ENCODE measurements at places on chromosomes 16 and 17. TPM values are rescaled to one million over a fixed set of nuclear protein-coding genes. Genes with fewer than 3 reads are reported as not detected.

Gene TEKT1
- total RNA-seq, result not detected

Gene CCL8
- total RNA-seq, result 1.0 TPM

DNA sequence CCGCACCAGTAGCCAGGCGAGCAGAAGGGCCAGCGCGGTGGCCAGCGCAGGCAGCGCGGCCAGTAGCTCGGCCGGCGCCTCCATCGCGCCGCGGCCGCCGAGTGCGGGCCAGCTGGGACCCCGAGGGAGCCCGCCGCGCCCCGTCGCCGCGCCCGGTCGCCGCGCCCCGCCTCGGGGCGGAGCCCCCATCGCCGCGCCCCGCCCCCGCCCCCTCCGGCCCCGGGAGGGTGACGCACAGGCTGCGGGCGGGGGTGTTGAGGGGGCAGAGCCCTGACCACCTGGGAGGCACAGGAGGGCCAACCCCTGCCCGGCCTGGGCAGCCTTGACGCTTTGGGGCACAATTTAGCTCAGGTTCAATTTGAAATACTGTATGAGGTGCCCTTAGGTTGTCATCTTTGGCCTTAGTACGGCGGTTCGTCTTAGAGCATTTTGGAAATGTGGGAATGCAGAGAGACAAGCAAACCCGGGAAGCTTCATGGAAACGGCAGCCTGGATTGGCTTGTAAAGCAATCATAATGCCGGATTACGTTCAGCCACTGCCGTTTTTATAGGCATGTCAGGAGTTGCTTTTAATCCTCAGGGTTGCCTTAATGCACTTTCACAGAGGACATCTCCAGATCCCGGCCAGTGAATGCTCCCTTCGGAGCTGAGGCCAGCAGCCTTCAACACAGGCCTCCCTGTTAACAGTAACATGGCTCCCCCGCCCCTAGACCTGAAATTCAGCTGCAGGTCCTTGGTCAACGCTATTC, at the start of gene MXRA7:
TSS of gene MXRA7 (minus strand) at position 103 of the 749 bp plus-strand sequence. CDS start at position 84, 19 bp downstream.
- no peak for DNase-seq

GRCh38 chr16:83244057-83244456, 563.7 kb upstream of the HSBP1 start:
- DNase-seq, result no peak

DNA sequence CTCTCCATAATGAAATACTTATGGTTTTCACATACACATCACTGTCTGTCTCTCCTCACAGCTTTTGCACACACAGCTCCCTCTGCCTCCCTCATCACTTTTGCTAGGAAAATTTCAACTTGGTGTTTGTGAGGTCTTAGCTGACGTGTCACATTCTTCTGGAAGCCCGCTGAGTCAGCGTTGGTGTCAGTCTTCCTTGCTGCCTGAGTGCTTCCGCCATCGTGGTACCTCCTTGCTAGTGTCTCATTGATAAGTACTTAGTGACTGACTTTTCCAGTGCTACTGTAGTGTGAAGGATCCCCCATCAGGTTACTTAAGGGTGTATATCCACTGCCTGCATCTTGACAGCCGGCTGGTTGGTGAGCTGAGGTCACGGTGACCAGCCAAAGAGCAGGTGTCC, 33.5 kb downstream of the CA10 start:
- no peak for DNase-seq

DNA sequence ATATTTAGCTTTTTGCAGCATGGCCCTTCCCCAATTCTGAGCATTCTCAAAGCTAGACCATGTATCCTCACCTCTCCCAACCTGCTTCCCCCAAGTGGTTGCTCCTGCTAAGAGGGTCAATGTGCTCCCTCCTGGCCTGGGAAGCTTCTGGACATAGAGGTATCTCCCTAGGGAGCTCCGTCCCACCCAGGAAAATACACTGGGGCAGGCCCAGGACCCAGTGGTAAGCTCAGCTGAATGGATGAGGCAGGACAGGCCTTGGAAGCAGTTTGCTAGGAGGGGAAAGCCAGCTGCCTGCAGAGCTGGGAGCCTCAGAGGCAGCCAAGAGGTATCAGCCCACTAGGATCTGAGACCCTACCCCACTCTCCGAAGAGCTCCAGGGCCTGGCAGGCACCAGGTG, 1721.6 kb downstream of the TP53TG3F start:
- no peak for DNase-seq

DNA sequence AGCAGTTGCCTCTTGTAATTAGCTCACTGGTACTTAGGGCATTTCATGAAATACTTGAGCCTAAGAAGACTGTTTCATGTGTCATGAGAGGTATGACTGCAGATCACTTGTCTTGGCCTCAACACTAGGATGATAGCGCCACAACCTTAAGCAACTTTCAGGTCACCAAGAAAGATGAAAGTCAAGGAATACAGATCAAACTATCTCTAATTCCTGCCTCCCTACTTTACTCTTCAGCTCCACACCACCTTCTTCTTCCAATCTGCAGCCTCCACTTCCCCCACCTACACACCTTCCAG, 28.0 kb downstream of the GNA13 start:
- no peak for DNase-seq

- DNase-seq, result no peak
Measured at GRCh38 chr17:70829876-70830275, 660.5 kb downstream of the KCNJ2 start.

GRCh38 chr17:18039535-18040260, 490 bp downstream of the GID4 start:
- no peak for DNase-seq

- DNase-seq, result no peak
Measured at GRCh38 chr16:89026121-89026612, 49.2 kb upstream of the CBFA2T3 start.

DNA sequence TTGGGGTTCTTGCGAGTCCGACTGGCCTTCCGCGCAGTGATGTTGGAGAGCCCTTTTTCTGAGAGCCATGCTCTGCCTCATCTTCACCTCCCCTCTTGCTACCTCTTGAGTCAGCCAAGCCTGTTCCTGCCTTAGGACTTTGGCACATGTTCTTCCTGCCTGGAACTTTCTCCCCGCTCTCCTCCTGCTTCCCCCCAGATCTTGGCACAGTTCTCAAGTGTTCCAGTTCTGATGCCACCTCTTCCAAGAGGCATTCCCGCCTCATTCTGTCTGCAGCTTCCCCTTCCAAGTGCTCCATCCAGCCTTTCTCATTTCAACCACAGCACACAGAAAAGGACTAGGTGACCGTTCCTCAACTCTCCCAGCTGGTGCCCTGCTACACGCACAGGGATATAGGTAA, 7.7 kb downstream of the AKAP1 start:
- DNase-seq, result no peak

DNA sequence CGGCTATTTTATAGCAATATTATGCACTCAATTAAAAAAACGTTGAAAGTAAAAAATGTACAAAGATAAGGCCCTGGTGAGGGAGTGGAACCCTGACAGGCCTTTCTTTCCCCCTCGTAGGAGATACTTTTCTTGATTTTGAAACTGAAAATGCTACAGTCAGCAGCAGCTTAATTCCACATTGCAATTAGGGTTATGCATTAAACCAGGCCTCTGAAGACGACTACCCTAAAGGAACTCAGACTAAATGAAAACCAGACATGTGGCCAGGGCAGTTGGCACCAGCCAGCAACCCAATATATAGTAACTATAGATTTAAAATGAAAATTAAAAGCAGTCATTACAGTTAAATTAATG, 463.2 kb upstream of the MAF start:
- DNase-seq, result no peak

DNA sequence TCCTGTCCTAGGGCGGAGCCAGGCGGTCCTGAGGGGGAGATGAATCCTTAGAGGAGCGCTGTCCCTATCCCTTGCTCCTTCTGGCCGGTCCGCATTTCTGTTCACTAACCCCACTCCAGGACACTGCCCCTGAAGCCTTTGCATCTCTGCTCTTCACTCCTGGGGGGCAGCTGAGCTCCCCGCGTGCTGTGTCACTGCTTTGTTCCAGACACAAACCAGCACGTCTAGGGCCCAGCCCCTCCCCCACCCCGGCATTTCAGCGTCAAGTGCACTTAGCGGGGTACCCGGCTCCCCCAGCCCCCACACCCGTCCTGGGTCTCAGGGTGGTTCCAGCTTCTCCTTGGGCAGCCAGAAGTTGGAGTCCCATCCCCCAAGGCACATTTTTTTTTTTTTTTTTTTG, 8.9 kb downstream of the CORO6 start:
- DNase-seq, result no peak

DNA sequence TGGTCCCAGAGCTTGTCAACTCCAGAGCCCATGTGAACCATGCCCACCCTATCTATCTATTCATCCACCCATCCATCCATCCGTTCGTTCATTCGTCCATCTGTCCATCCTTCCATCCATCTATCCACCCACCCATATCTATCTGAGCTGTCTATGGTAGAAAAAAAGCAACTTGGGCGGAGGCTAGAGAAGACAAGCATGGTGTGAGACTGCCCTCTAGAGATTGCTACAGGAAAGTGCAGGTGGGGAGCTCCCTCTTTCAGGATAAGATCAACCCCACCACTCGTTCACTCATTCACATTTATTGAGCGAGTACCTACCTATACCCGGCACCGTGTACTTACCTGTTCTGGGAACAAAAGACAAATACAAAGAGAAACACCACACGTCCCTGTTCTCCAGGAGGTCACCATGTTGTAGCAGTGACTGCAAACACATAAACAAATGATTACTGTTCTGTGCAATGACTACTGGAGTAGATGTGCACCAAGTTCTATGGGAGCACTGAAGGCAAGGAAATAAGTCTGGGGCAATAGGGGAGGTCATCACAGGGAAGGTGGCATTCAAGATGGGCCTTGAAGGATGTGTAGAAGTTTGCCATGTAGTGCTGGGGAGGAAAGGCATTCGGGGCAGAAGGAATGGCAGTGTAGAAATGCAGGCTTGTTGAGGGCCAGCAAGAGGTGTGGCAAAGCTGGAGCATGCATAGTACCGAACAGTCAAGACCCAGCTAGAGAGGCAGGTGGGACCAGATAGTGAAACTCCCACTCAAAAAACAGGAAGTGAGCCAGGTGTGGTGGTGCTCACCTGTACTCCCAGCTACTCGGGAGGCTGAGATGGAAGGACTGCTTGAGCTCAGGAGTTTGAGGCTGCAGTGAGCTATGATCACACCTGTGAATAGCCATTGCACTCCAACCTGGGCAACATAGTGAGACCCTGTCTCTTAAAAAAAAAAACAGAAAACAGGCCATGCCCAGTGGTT, 13.4 kb upstream of the ATP5MC1 start:
- no peak for DNase-seq

DNA sequence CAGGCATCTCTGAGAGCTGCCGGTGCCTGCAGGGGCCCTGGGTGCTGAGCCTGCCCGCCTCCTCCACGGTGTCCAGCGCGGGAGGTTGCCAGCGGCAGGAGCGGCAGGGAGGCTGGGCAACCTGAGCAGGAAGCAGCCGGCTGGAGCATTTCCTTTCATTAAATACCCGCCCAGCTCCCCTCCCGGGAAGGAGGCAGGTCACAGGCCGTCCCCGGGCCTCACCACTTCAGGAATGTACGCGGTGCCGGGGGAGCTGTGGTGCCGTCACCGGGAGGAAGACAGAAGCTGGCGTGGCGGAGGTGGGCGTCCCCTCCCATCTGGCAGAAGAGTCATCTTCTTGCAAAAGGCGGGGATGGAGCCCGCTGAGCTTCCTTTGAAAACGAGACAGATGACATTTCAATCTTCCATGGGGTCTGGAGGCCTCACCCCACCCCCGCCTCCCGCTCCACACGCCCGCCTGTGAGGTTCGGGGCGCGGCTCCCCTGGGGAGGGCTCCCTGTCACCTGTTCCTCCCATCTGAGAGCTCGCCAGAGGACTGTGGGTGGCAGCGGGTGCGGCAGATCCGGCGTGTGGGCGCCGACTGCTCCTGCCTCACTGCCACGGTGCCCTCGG, 16.0 kb downstream of the SOX8 start:
- no peak for DNase-seq

GRCh38 chr16:73036074-73036826, 11.7 kb downstream of the ZFHX3 start:
- DNase-seq, result no peak

DNA sequence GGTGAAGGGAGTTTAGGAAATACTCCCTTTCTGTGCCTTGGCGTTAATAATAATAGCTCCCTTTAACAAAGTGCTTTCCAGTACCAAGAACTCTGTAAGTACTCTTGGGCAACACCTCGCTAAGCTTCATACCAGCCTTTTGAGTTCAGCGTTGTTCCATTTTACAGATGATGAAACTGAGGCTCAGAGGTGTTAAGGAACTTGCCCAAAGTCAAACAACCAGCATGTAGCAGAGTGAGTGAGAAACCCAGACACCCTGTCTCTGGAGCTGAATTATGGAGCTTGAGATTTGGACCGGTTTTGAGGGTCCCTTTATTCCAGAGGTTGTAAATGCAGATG, 607 bp downstream of the KATNIP start:
- DNase-seq, result no peak

DNA sequence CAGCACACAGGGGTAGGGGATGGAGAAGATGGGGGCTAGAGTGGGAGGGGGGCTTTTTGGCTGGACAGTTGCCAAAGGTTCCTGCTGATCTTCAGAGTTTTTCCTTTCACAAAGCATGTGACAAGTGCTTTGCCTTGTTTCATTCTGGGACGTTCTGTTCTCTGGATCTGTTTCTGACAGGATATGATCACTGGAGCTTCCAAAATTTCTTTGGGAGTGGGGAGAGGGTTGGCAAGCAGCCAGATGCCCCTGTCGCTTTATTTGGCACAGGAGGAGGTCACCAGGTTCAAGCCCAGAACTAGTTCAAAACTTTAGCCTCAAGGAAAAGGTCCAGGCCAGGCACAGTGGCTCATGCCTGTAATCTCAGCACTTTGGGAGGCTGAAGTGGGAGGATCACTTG, 68.5 kb upstream of the TBX2 start:
- no peak for DNase-seq

GRCh38 chr17:65855245-65855644, 293.8 kb upstream of the AXIN2 start:
- no peak for DNase-seq

GRCh38 chr16:85514295-85514597, 98.9 kb upstream of the GSE1 start:
- DNase-seq, result no peak

DNA sequence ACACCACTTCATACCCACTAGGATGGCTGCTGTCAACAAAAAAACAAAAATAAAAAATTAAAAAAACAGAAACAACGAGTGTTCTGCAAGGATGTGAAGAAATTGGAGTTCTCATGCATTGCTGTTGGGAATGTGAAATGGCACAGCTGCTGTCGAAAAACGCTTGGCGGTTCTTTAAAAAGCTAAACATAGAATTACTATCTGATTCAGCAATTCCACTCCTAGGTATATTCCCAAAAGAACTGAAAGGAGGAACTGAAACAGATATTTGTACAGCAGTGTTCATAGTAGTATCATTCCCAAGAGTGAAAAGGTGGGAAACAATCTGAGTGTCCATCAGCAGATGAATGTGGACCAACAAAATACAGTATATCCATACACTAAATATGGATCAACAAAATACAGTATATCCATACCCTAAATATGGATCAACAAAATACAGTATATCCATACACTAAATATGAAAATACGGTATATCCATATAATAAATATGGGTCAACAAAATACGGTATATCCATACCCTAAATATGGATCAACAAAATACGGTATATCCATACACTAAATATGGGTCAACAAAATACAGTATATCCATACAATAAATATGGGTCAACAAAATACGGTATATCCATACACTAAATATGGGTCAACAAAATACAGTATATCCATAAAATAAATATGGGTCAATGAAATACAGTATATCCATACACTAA, 8.7 kb downstream of the METTL16 start:
- no peak for DNase-seq
